ENCODE measurements at places on chromosomes 11 and 22. TPM values are rescaled to one million over a fixed set of nuclear protein-coding genes. Genes with fewer than 3 reads are reported as not detected.

- DNase-seq: no peak
Measured at GRCh38 chr11:11016068-11016467, 158.2 kb upstream of the ZBED5 start.

GRCh38 chr11:103294516-103294915 is 185.3 kb downstream of the DYNC2H1 start:
- no peak for DNase-seq

DNA sequence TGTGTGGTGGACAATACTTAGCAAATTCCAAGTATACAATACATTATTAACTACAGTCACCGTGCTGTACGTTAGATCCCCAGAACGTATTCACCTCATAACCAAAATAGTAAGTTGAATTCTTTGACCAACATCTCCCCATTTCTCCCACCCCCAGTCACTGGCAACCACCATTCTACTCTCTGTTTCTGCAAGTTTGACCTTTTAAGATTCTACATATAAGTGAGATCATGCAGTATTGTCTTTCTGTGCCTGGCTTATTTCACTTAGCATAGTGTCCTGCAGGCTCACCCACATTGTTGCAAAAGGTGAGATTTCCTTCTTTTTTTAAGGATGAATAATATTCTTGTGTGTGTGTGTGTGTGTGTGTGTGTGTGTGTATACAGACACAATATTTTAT is 59.1 kb downstream of the IRAG1 start:
- no peak for DNase-seq

OR51F2 gene
- not detected for total RNA-seq

EHF gene
- total RNA-seq: 97.2 TPM

PIWIL4 gene
- total RNA-seq: 0.35 TPM

MIF gene
- total RNA-seq: 900 TPM

- no peak for DNase-seq
Measured at GRCh38 chr11:20453657-20454316, 66.3 kb downstream of the PRMT3 start.

Measured in foreskin keratinocyte (primary cell).